ENCODE measurements at places on chromosomes 1 and 21. TPM values are rescaled to one million over a fixed set of nuclear protein-coding genes. Genes with fewer than 3 reads are reported as not detected.

Gene RNU1-4
- 34,682 TPM for total RNA-seq

Gene BARHL2
- not detected for total RNA-seq

Gene NAXE
- 26.1 TPM for total RNA-seq

Gene DISP3
- total RNA-seq = 0.30 TPM

Gene TNNI3K
- 3.1 TPM for total RNA-seq

Gene SNRNP40
- 88.5 TPM for total RNA-seq

Gene FAM72C
- 0.59 TPM for total RNA-seq

Gene C1QA
- total RNA-seq = 37.7 TPM

Gene MIXL1
- not detected for total RNA-seq

Gene UBIAD1
- total RNA-seq = 8.7 TPM

Gene PTGFR
- total RNA-seq = 28.6 TPM

Gene DCDC2B
- not detected for total RNA-seq

Gene PGBD5
- 2.7 TPM for total RNA-seq

Gene KDM1A
- 76.7 TPM for total RNA-seq

Gene NBPF4
- not detected for total RNA-seq

Gene CCDC185
- not detected for total RNA-seq

Gene FCAMR
- not detected for total RNA-seq

Gene CALML6
- 19.0 TPM for total RNA-seq

Gene MYOG
- 11.0 TPM for total RNA-seq

Gene ARL8A
- total RNA-seq = 20.8 TPM
